ENCODE measurements at places on chromosomes 2 and 18. TPM values are rescaled to one million over a fixed set of nuclear protein-coding genes. Genes with fewer than 3 reads are reported as not detected.

The PGAP1 gene
- 14.0 TPM for total RNA-seq

The IL1RL1 gene
- total RNA-seq: 40.2 TPM

The CTDP1 gene
- 25.7 TPM for total RNA-seq

The ARPC2 gene
- 259 TPM for total RNA-seq

The VWC2L gene
- total RNA-seq: not detected

The GALNT3 gene
- 1.8 TPM for total RNA-seq

The TRIM43 gene
- not detected for total RNA-seq

The POMC gene
- total RNA-seq: 1.2 TPM

The CLEC4F gene
- not detected for total RNA-seq

The SCYGR4 gene
- total RNA-seq: not detected

The SERPINB12 gene
- total RNA-seq: not detected

The ANKRD30B gene
- total RNA-seq: 0.73 TPM

The MDH1B gene
- 0.33 TPM for total RNA-seq

The PJVK gene
- total RNA-seq: 2.5 TPM

The REEP1 gene
- total RNA-seq: 0.07 TPM

The NOSTRIN gene
- total RNA-seq: not detected

The CCDC150 gene
- total RNA-seq: 3.0 TPM

The IL1F10 gene
- not detected for total RNA-seq

The TFPI gene
- total RNA-seq: 489 TPM

The LRATD1 gene
- 0.07 TPM for total RNA-seq

The LTBP1 gene
- total RNA-seq: 565 TPM

The SERPINB13 gene
- not detected for total RNA-seq

The BCL11A gene
- 0.20 TPM for total RNA-seq

The ZDBF2 gene
- 17.0 TPM for total RNA-seq

The SATB2 gene
- 11.7 TPM for total RNA-seq

The CIB4 gene
- total RNA-seq: not detected

The RPRM gene
- not detected for total RNA-seq

The TEX44 gene
- total RNA-seq: not detected

The TCF23 gene
- not detected for total RNA-seq

The GORASP2 gene
- 34.5 TPM for total RNA-seq

All from smooth muscle cell of the pulmonary artery (primary cell).